GM13977 (cell line): ENCODE measurements at places on chromosomes 3 and 15.

- DNase-seq, result no peak
Observed at GRCh38 chr15:100681335-100681746, 79.0 kb downstream of the ASB7 start.

DNA sequence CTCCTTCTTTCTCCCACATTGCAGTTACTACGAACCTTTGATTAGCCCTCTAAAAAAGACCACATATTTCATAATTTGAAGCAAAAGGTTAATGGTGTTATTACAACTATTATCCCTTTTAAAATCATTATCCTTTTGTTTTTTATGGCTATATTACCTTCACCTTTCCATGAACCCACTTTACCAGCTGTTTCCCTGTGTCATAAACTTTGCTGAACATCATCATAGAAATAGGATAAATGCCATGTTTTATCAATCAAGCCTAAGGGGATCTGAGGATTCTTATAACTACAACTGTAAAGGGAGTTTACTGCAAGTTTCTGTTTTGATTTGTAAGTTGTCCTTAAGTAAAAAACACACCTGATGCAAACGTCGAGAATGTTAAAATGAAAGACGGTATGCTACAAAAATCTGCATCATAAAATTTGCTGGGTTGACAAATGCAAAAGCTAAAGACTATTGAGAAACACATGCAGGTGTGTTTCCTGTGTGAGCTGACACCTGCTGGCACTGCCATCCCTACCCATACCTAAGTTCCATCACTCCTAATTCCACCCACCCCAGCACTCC is 39.1 kb upstream of the ARRDC4 start:
- no peak for DNase-seq

- no peak for DNase-seq
Observed at GRCh38 chr3:9037144-9037711, 74.0 kb upstream of the RAD18 start.

DNA sequence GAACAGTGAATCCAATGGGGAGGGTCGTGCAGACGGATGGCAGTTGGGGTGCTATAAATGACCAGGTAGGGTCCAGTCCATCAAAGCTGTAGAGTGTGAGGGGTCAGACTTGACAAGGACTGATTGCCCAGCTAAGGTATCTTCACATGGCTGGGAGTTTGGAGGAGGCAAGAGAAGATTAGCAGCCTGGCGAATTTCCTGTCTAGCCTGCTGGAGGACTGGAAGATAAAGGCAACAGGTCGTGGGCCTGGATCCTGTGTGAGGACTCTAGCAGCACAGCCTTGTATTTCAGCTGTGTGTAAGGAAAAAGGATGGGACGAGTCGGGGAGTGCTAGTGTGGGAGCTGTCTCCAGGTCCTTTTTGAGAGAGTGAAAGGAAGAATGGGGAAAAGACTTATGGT is 17.6 kb downstream of the CCR5AS start:
- no peak for DNase-seq

DNA sequence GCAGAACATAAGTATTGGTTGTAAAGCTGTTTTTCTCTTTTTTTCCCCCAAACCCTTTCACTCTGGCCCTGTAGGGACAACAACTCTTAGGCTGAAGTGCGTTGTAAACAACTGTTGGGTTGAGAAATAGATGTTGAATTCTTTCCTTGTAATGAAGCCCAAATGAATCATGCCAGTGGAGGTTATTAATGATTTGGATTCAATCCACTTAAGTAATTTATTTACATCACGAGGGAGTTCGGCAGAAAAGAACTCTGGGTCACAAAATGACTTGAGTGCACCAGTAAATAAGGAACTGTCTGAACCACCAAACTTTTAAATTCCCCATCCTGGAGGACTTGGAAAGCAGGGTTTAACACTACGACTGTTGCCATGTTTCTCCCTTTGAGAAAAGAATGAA is 218.9 kb downstream of the PDZRN3 start:
- DNase-seq, result no peak

- no peak for DNase-seq
Observed at GRCh38 chr3:123791417-123791816, 92.7 kb downstream of the MYLK start.

DNA sequence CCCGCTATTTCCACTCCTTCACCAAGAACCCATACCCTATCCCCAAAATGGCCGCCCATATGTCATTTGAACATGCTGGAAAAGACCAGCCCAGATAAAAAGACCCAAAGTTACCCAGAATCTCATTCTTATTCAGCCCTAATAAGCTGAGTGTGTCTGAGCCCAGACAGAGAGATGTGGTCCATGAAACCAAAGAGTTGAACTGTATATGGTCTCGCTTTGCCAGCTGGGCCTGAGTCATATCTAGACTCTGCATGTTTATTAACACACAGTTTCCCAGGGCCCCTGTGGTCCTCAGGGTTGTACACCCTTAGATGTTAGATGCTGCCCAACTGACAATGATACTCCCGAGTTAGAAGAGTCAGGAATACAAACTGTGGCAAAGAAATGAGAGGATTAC is 201.9 kb upstream of the STRIT1 start:
- peak; percentile 24 for DNase-seq

- peak; percentile 34 for DNase-seq
Observed at GRCh38 chr3:32018757-32019564, 37.4 kb downstream of the ZNF860 start.

- DNase-seq, result no peak
Observed at GRCh38 chr15:96924570-96924969, 594.1 kb downstream of the NR2F2 start.

- no peak for DNase-seq
Observed at GRCh38 chr3:17808994-17809393, 66.6 kb upstream of the TBC1D5 start.

DNA sequence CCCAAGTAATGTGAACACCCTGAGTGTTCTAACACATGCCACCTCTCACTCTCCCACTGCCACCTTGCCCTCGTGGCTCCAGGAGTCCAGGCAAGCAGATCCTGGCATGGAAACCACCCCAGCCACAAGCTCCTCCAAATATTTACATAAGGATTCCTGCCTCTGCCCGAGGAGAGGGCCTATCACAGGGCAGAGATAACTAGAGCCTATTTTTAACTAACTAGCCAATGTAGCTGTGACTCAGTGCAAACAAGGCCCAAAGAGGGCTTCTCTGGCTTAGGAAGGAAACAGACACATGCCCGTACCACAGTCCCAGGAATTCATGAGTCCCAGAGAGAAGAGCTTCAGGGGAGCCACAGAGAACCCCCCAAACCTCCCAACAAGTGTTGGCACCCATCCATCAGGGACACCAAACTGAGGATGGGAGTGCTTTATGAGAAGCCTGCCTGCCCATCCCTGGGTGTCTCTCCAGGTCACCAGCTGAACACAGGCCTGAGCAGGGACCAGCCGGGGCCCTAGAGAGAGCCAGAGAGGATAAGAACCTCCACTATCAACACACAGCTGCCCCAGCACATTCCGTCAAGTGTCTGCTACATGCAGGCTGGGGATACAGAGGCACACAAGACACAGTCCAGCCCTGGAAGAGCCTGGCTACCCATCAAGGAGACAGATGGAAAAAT is 9.2 kb downstream of the FYCO1 start:
- DNase-seq, result no peak

DNA sequence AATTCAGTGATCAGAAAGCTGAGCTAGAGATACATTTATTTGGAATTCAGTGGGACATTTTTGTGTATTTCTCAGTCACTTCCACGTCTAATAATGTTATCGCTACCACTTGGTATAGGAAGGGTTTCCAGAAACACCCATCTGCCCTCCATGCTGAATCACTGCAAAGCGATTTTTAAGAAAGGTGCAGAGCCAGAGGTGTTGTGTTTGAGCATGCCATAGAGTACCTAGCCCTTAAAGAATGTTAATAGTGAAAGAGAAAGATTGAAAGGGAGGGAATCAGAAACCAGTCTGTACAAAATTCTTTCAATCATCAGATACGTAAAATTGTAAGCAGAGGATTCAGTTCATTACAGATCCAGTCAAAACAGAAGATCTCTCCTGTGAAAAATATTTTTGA is 80.1 kb upstream of the ARL6 start:
- no peak for DNase-seq

DNA sequence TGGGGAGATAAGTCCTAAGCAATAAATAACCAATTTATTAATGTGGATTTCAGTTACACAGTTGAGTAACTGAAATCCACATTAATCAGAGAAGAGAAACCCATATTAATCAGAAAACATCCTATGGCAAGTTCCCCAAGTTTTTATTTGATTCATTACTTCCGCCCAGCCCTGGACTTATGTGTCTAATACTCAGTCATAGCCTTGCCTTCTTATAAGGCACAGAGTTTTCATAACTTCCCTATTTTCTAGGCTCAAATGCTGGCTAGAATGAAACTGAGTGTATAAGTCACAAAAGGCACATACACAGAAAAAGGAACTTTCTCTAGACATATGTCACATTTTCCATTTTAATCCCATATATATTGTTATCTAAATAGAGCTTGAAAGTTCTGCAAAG is 28.8 kb downstream of the CD47 start:
- DNase-seq, result peak; percentile 11

DNA sequence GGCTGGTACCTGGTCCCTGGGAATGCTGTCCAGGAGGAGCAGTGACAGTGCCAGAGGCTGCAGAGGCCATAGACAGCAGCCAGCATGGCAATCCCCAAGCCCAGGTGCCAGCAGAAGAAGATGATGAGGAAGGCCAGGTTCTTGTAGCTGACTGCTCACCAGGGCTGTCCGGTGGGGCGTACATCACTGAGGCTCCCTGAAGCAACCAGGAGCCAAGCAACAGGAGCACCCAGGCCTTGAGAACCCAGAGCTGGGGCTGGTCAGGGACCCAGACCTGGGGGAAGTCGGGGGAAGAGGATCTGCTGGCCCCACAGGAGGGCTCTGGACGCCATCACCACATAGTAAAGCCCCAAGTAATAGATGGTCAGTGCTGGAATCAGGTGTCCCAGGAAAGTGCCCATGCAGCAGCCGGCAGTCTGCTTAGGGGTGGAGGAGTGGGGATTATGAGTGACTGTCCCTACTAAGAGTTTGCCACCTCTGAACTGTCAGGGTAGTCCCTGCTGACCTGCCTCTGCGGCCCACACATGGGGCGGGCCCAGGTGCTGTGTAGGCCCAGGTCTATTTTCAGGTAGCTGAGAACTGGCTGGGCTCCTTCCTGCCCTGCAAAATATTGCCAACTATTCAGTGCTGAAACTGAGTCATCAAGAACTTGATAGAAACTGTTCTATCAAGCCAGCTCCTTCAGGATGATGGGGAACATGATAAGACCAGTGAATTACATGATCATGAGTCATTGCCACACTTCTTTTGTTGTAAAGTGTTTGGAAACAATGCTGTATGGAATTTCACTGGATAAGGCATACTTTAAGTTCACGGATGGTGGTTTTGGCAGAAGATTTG is 68.7 kb downstream of the CHRD start:
- no peak for DNase-seq

- peak; percentile 76 for DNase-seq
Observed at GRCh38 chr15:52112203-52112750, 298 bp downstream of the BCL2L10 start.

- DNase-seq, result no peak
Observed at GRCh38 chr3:172384836-172385235, 63.4 kb downstream of the GHSR start.

- no peak for DNase-seq
Observed at GRCh38 chr3:197802779-197803459, 11.9 kb downstream of the LRCH3 start.

DNA sequence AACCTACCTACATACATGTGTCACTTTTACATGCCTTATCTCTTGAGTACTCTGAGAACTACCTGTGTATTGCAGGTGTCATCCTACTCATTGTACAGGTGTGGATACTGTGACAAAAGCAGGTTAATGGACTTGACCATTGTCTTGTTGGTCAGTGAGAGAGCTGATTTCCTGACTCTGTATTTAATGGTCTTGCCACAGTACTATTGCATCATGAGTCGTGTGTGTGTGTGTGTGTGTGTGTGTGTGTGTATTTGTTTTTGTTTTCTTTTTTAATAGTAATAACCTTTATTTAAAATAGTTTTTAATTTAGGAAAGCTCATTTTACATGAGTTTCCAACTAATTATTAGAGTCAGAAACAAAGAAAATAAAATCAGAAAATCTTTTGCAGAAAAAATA is 7.7 kb downstream of the SELENOT start:
- DNase-seq, result no peak

DNA sequence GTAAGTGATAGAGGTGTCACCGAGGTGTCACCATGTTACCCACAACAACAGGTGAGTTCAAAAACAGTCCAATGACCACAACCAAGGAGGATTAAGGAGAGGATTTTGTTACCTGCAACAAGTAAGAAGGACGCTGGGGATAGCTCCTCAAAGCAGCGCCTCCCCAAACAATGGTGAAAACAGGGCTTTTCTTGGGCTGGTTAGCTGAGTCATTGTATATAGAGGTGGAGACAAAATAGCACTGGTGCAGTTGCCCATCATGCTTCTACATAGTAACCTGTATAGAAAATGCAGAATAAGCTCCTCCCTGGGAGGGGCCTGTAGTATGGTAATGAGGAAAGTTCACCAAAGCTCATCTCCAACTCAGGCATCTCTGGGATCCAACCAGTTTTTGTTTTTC is 116.9 kb upstream of the EIF1B start:
- no peak for DNase-seq

- DNase-seq, result no peak
Observed at GRCh38 chr15:43214592-43215295, 6.1 kb downstream of the EPB42 start.

DNA sequence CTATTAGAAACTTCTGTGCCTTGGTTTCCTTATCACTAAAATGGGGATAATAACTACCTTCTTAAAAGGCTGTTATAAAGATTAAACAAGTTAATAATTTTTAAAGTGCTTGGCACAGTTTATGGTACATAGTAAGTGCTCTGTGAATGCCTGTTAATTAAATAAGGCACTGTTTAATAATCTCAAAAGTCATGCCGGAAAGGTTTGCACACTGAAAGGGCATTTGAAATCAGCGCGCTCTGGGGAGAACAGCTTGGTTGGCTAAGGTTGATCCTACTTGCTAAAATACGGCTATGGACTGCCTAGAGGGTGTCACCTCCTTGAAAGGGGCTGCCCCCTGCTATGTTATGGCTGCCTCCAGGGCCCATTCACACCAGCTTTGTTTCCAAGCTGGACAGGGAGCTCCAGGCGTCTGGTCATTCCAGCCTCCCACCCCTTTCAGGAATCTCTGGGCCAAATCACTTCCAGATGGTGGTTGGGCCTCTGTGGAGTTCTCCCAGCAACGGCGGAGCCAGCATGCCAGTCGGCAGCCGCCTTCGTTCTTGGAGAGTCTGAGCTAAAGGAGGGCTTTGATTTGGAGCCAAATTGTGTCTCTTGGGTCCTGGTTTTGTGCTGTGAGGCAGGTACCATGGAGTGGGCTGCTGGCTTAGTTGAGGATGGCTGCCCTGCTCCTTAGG is 5.9 kb downstream of the FLNB start:
- DNase-seq, result no peak

- DNase-seq, result no peak
Observed at GRCh38 chr3:157061265-157061664, 98.7 kb downstream of the CCNL1 start.

GRCh38 chr3:103218146-103218545 is 783.3 kb downstream of the ZPLD1 start:
- peak; percentile 65 for DNase-seq

DNA sequence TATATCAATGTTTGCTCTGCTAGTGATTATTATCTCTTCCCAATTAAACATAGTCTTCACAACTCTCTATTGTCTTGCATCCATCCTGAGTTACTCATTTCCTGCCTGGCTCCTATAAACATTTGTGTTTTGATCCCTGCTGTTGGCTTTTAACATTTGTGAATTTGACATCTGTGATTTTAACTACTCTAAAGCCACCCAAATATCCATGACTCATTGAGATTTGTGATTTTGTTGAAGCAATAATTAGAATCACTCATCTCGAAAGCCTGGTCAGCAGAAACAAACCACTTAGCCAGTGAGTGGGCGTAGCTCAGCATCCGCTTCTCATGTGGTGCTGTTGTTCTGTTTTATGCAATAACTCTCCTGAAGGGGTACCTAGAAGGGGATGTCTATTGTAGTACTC is 174.3 kb upstream of the ZBTB20 start:
- DNase-seq, result peak; percentile 17
